Memory B cell (primary cell): ENCODE measurements at places on chromosomes 2 and 18.

DNA sequence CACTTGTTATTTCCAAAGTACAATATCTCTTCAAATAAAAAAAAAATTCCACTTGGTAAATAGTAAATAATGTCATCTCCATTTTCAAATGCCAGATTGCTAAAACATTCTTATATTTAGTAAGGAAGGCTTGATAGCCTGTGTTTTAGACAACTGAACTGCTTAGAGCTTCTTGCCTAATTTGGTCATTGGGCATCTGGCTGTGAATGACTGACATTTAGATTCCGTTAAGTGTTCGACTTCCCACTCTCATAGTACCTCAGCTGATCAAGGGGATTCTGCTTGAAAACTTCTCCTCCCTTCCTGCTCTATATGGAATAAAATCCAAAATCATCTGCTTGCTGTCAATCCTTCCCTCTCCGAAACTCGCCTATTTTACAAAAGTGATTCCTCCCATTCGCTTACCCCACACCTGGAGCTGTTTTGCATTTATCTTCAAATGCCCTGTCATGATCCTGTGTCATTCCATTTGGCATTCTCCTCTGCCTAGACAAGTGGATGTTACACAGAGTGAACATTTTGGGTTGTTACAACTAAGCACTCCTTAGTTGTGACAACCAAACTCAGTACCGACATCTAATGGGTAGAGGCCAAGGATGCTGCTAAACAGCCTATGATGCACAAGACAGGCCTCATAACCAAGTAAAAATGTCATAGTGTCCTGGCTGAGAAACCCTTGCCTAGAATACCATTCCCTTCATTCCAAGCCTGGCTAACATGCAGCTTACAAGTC lies 181.0 kb downstream of the CDH2 start:
- no peak overlapping the region for H3K27ac ChIP-seq
- no peaks in the 10 kb centered on the region for H3K4me1 ChIP-seq
- no peaks in the 10 kb centered on the region for H3K36me3 ChIP-seq
- H3K27me3 ChIP-seq, result no peaks in the 10 kb centered on the region
- H3K4me3 ChIP-seq, result no peak overlapping the region
- DNase-seq, result no peak

GRCh38 chr2:23487735-23488492 lies 102.9 kb downstream of the KLHL29 start:
- peaks cover 4% of the 10 kb centered on the region for H3K27me3 ChIP-seq
- H3K4me1 ChIP-seq, result peaks cover 12% of the 10 kb centered on the region
- H3K27ac ChIP-seq, result no peak overlapping the region
- no peak for DNase-seq
- H3K36me3 ChIP-seq, result peaks cover 4% of the 10 kb centered on the region
- no peak overlapping the region for H3K4me3 ChIP-seq

GRCh38 chr2:64331849-64332699 lies 121.9 kb upstream of the LGALSL start:
- peaks cover 11% of the 10 kb centered on the region for H3K4me1 ChIP-seq
- no peaks in the 10 kb centered on the region for H3K27me3 ChIP-seq
- no peak for DNase-seq
- H3K27ac ChIP-seq, result no peak overlapping the region
- no peaks in the 10 kb centered on the region for H3K36me3 ChIP-seq

DNA sequence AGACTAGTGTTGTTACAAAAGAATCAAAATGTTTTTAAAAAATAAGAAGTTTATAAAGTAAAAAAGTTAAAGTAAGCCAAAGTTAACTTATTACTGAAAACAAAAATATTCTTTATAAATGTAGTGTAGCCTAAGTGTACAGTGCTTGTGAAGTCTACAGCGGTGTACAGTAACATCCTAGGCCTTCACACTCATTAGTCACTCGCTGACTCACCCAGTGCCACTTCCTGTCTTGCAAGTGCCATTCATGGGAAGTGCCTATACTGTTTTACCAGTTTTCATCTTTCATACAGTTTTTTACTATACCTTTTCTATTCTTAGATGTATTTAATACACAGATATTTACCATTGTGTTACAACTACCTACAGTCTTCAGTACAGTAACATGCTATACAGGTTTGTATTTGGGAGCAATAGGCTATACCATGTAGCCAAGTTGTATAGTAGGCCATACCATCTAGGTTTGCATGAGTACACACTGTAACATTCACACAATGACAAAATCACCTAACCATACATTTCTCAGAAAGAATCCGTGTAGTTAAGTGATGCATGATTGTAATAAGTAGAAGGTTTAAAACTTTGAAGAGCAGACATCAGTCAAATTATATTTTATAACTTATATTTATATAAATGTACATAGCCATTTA lies 13.4 kb downstream of the SERPINB7 start:
- H3K27me3 ChIP-seq, result peaks cover 2% of the 10 kb centered on the region
- no peak overlapping the region for H3K4me3 ChIP-seq
- no peak overlapping the region for H3K27ac ChIP-seq

DNA sequence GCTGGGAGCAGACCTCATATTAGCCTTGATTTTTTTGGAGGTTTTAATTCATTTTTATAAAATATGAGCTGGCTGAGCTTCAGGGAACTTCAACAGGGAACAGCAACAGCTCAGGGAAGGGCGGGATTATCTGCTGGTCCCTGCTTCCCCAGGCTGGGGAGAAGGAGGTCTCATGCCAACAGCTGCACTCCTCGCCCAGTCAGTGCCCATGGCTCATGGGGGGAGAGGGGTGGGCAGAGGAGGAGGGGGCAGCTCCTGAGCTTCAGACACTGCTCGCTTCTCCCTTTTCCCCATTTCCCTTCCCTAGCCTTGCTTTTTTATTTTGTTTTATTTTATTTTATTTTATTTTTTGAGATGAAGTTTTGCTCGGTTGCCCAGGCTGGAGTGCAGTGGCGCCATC lies 442 bp upstream of the OTOF start:
- no peaks in the 10 kb centered on the region for H3K36me3 ChIP-seq
- no peak for DNase-seq
- no peak overlapping the region for H3K4me3 ChIP-seq

DNA sequence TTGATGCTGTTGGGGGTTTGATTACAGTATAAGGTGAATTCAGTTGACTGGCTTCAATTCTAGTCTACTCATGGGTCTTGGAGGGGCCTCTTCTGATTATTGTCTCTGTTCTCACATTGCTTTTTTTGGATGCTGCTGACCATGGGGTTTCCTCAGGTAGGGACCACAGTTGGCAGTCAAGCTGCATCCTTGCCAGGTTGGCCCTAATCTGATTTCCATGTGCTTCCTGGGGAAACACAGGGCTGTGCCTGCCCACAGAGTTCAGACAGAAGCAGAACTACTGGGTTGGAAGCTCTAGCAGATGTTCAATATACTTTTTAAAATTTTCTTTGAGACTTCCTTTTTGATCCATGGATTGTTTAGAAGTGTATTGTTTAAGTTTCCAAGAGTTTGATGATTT lies 227.3 kb downstream of the XIRP2 start:
- H3K4me3 ChIP-seq, result no peak overlapping the region
- DNase-seq, result no peak
- no peaks in the 10 kb centered on the region for H3K36me3 ChIP-seq
- no peak overlapping the region for H3K27ac ChIP-seq
